ENCODE measurements at places on chromosomes 2 and 18. TPM values are rescaled to one million over a fixed set of nuclear protein-coding genes. Genes with fewer than 3 reads are reported as not detected.

DNA sequence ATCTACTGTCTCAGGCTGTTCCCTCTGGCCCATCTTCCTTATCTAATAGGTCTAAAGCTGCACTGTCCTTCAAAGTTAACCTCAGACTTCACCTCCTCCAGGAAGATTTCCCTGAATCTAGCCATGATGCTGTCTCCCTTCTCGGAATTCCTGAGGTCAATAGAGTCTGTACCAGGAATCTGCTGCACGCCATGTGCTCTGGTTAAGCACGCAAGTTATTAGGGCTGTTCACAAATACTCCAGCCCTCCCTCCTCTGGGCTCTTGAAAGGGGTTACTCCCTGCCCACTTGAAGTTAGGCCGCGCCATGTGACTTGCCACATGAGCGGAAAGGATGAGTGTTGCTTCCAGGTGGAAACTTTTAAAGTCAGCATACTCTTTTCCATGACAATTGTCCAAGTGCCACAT, 43.6 kb downstream of the MCFD2 start:
- DNase-seq = no peak

The HJURP gene
- total RNA-seq = 0.94 TPM

The ATP9B gene
- total RNA-seq = 48.2 TPM

DNA sequence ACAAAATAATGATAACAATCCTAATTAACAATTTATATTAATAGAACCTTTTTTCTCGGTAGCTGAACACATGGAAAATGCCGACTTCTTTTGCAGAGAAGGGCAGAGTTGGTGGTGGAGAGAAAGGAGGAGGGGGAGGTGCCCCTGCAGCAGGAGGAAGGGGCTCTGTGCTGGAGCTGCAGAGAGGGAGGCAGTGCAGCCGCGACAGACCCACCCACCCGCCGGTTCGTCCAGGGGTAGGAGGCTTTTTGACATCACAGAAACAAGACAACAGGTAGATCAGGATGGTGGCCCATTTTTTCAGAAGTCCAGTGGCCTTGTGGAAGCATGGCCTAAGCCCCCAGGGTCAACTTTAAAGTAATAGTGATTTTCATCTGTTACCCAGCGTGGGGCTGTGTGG, 321.1 kb upstream of the SALL3 start:
- no peak for DNase-seq

- DNase-seq = no peak
Measured at GRCh38 chr2:237682151-237682550, 54.8 kb downstream of the LRRFIP1 start.

- DNase-seq = no peak
Measured at GRCh38 chr18:41021089-41021488, 933.9 kb upstream of the PIK3C3 start.

DNA sequence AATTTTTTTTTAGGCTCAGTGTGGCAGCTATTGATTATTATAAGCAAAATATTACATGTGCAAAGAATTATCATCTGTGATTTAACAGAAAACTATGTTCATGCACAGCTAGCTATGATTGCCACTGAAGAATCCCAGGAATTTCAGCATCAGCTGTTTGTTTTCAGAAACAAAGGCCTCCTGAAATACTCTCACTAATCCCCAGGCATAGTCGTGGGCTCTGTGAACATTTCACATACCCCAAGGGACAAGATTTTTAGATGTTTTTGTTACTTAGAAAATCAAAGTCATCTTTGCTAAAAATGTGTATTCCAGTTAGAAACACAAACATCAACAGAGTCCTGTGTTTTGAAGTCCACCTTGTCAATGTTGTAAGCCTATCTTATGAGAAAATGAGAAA, 156.1 kb downstream of the MYO1B start:
- no peak for DNase-seq

DNA sequence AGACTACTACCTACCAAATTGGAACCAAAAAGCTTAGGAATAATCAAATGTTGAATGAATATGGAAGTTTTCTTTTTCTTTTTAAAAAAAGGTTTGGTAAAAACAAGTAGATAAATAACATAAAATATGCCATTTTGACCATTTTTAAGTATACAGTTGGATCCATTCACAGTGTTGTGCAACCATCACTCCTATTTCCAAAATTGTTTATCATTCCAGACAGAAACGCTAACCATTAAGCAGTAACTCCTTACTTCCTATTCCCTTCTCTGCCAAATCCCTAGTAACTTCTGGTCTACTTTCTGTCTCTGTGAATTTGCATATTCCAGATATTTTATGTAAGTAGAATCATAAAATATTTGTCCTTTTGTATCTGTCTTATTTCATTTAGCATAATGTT, 39.8 kb downstream of the CD302 start:
- DNase-seq = no peak

DNA sequence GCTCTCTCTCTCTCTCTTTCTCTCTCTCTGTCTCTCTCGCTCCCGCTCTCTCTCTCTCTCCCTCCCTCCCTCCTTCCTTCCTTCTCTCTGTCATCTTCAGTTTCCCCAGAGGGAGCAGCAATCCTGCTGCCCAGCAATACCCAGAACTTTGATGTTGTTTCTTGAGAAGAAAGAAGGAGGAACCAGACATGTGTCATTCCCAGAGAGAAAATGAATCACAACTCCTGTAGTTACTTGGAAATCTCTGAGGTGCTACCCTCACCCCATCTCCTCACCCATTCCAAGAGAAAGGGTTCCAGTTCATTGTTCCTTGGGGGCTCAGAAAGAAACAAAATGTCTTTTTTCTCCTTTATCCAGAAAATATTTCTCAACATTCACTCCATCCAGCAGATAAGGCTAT, 449.1 kb downstream of the TNS1 start:
- no peak for DNase-seq

Measured in kidney (tissue), 22 donors.